ENCODE measurements at places on chromosomes 12 and 14.

DNA sequence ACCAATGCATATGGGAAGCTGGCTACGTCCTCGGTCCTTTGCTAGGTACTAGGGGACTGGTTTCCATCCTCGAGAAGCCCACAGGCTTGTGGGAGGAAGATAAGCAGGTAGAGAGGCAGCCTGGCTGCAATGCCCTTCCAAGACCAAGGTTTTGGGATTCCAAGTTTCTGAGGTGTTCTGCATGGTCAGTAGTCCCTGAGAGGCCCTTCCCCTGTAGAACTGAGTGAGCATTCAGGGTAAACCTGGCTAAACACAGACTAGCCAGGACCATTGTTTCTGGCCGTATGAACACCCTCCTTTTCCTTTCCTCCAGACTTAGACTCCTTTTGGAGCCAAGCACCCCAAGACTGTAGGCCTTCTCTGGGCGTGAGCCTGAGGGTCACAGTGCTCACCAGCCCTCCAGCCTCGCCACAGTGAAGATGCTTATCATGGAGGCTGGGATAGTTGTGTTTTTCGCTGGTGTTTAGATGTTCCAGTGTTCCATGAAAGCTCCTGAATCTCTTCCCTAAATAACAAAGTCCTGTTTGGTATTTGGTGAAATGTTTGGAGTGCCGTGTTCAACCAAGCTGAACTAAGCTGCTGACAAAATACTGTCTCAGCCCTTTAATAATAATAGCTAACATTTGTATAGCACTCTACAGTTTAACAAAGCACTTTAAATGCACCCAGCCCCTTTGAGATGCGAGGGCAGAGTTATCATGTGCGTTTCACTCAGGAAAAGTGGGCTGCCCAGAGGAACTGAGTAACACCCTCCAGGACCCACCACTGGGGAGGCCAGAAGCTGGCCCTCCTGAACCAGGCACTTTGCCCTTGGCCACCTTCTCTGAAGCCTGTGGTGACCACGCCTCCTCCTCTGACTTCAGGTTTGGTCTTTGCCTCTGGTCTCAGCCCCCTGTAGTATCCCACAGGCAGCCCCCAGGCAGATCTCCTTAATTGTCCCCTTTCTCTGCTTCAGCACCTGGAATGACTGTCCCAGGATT lies 284.5 kb downstream of the CACNA1C start:
- DNase-seq = no peak

GRCh38 chr12:62839869-62840660 lies 94.9 kb downstream of the PPM1H start:
- no peak for DNase-seq

DNA sequence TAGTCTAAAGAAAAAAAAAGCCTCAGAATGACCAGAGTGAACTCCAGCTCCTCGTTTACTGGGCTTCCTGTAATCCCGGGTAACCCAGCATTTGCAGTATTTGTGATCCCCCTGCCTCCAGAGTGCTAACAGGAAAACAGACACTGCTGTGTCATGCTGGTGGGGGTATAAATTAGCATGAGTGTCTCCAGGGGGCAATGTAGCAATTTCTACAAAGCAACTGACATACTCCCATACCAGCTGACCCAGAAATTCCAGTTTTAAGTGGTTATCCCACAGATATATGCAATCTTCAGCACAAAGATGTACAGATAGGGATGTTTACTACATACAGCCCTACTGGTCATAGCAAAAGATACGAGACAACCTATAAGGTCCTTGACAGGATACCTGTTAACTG lies 18.8 kb downstream of the TTC7B start:
- no peak for DNase-seq

GRCh38 chr12:92509156-92509738 lies 193.5 kb upstream of the PLEKHG7 start:
- no peak for DNase-seq

DNA sequence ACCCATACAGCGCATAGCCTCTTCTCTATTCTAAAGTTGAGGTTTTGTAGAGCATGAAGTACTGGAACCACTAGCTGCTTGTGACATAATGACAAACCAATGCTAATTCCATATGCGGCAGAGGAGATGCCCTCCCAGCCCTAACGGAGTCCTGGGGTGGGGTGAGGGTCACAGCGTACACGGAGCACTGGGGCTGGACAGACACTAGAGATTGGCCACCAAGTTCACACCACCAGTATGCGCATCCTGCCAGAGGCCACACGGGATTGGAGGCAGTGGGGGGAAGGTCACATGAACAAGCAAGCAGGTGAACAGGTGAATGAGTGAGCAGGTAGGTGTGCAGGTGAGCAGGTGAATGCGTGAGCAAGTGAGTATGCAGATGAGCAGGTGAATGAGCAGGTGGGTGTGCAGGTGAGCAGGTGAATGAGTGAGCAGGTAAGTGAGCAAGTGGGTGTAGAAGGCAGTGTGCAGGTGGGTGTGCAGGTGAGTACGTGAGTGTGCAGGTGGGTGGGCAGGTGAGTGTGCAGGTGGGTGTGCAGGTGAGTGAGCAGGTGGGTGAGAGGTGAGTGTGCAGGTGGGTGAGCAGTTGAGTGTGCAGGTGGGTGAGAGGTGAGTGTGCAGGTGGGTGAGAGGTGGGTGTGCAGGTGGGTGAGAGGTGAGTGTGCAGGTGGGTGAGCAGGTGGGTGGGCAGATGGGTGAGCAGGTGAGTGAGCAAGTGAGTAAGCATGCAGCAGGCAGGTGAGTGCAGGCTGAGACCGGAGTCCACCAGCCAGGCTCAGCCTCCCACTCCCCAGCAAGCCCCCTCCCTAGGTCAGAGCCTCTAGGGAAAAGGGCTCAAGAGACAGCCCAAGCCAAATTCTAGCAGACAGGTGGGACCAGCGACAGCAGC lies 52.7 kb downstream of the CCDC85C start:
- DNase-seq = no peak

DNA sequence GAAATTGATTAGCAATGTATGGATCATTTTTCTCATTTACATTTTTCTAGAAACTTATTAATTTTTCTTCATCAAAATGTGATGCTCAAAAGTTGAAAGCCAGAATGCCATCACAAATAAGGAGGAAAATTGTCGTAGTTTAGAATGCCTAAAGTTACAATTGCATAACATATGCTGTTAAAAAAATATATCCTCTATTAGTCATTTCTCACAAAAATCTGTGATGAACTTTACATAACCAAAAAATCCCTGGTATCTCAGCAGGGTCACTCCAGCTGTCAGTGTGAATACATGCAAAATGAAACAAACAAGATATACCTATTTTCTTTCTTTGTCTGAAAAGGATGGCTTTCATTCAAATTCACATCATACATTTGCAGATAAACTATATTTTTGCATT lies 358.9 kb downstream of the PAWR start:
- no peak for DNase-seq

DNA sequence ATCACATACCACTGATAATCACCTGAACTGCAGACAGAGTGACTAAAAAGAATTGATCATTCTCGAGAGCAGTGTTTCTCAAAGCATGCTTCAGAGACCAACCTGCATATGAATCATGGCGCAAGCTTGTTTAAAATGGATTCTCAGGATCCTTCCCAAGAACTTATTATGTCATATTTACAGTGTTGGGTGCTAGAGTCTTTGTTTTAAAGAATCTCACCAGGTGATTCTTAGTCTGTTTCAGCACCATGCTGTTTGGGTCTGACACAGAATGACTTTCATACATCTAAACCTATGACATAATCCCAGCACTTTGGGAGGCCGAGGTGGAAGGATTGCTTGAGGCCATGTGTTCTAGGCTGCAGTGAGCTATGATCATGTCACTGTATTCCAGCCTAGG lies 31.3 kb upstream of the SSPN start:
- no peak for DNase-seq

DNA sequence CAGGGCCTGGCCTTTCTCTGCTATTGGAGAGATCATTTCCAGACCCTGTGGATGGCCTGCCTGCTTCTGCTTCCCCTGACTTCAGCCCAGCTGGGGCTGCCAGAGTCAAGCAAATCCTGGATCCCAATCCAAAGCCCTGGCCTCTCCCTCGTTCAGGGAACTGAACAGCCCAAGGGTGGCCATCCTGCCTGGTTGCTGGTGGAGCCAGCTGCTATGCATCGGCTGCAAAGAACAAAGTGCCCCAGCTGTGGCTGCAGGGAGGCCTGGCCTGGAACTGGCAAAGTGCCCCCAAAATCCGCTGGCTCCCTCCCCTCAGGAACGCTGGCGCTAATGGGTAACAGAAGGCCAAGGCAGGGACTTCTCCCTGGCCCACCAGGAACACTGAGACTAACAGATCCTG lies 56.4 kb downstream of the LRRC74A start:
- DNase-seq = no peak

GRCh38 chr14:72902801-72903530 lies 9.1 kb upstream of the DPF3 start:
- DNase-seq = no peak

DNA sequence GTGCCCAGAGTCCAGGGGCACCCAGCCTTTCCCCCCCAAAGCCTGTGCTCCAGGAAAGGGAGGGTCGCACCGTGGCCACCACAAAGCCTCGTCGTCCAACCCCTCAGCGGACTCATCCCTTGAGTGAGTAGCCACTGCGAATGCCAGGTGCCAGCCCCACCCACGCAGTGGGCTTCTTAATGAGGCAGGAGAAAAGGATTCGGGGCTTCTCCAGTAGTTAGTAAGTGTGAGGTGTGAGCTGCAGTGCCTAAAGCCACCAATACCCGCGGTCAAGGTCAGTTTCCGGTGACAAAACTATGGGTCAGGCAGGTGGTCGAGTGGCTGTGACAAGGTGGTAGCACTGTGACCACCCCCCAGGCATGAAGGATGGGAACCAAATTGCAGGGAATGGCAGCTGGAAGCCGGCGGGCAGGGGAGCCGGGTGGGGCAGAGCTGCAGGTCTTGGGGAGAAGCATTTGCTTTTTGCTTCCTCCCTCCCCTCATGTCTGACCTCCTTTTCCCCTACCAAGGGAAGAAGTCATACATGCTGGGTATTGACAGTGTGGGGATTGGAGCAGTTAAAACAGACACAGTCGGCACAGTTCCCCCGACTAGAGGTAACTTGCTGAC lies 8.0 kb downstream of the RAN start:
- DNase-seq = peak; percentile 20

- DNase-seq = no peak
Observed at GRCh38 chr12:29552994-29553748, 55.7 kb upstream of the OVCH1 start.

DNA sequence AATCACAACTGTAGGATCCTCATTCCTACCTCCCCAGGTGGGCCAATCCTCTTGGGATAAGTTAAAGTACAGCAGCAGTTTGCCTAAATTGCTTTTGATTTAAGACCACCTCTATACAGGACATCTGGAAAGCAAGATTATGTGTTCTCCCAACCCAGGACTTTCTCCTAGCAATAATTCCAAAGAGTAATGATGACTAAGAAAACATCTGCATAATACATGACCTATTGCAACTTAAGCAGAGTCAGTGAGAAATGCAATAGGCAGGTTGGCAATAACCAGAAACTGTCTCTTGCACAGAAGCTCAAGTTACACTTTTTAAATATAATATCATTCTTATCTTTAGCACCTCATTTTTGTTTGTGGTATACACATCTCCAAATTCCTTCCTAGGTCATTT lies 275.4 kb downstream of the TRHDE start:
- no peak for DNase-seq

DNA sequence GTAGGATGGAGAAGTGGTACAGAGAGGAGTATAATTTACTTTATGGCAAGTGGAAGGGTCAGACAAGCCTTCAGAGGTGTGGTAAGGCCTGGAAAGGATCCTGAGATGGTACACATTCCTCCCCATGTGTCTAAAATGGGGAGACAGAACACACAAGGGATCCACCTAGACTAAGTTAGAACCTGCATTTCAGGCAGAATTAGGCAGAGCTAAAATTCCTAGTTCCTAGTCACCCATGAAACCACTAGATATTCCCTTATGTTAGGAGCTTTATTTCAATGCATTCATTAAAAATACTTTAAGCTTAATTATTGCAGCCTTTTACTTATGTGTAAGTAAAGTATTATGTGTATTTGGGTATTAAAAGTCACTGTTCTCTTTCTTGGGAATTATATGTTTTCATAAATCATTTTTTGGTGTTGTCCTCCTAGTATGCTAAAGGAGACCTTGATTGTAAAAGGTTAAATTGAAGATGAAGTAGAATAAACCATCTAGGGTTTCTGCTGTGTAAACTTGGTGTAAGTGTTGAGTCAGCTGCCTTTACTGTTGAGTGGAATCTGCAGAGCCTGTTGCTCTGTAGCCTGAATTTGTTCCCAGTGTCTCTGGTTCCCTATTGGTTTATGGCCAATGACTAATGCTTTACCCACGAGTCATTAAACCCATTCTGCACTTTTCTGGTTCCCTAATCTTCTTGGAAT lies 423.2 kb downstream of the ATP23 start:
- no peak for DNase-seq

- no peak for DNase-seq
Observed at GRCh38 chr12:69024413-69024812, 91.4 kb upstream of the CPM start.

DNA sequence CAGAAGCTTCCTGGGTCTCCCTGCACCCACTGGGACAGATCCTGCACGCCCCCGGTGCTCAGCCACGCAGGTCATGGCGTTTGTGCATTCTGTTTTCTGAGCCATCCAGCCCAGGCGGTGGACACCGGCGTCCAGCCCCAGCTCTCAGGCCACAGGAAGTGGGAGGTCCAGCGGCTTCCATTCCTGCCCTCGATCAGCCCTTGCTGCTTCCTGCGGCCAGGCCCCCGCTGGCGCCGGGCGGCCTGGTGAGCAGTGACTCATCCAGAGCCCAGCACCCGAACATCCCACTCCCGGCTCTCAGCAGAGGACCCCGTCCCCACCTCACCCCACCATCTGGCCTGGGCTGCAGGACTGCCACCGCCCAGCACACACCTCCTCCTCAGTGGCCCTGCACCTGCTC lies 18.0 kb upstream of the NUDT14 start:
- no peak for DNase-seq

GRCh38 chr14:87386524-87386923 lies 606.5 kb downstream of the GALC start:
- DNase-seq = no peak

- DNase-seq = no peak
Observed at GRCh38 chr12:3535431-3535841, 44.4 kb downstream of the PRMT8 start.

GRCh38 chr12:102483466-102483865 lies 3.1 kb upstream of the IGF1 start:
- DNase-seq = peak; percentile 20

DNA sequence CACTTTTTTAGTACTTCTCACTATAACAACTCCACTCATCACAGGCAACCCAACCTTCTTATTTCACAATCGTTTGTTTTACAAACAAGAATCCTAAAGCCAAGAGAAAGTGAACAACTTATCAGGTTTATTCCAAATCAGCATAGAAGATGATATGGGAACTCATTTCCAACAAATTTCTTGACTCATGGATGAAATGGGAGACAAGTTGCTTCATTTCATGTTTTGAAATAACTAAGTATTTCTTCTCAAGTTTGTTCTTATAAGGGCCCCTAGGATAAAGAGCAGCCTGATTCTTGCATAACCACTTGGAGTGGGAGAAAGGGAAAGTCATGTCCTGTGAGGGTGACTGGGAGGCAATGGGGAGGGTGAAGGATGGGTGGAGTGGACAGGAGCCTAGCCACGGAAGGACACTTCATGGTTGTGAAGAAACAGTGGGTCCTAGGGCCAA lies 168.3 kb downstream of the DUSP6 start:
- no peak for DNase-seq

GRCh38 chr14:31172084-31172483 lies 35.5 kb downstream of the HECTD1 start:
- no peak for DNase-seq

GRCh38 chr12:107127482-107128430 lies 34.4 kb upstream of the CRY1 start:
- DNase-seq = no peak

- DNase-seq = no peak
Observed at GRCh38 chr14:55336162-55336561, 64.9 kb downstream of the FBXO34 start.

- DNase-seq = no peak
Observed at GRCh38 chr14:24837280-24838046, 203.5 kb upstream of the GZMB start.

All from stimulated activated naive CD8-positive, alpha-beta T cell treated with anti-CD3 and anti-CD28 coated beads, Interleukin-15, amount 100 ng/mL, for 72 hours (primary cell).